H9 (cell line): ENCODE measurements at places on chromosomes 11 and 22.

DNA sequence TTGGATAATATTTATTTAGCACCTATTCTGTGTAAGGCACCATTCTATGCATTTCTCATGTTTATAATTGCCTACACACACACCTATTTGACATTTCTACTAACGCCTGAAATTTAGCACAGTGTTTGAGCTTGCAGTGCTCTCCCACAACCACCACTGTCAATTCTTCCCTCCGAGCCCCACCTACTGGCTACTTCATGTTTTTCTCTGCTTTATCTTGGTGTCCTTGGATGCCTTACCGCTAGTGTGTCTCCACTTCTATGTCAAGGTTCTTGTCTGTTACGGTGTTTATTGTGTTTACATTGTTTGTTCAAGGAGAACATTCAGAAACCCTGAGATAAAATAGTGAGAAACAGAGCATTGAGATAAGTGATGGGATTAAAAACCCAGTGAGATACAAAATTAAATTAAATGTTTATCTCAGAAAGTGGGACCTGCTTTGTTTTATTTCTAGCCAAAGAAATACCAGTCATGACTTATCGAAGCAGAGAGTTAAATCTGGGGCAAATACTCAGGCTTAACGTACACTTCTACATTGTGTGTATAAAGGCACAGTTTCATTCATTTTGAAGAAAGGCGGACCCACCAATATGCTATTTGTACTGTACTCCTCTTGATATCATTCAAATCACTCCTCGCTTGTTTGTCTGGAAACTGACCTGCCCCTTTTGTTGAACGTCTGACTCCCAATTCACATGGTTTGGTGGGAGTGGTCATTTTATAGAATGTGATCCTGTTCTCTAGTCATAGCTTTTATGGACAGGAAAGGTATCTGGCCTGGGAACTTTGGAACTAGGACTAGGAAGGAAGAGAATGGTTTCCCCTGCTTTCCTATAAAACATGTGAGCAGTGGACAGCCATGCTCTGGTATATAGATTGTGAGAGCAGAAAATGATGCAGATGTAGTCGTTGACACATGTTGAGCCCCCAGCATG, 39.2 kb upstream of the SLC36A4 start:
- peak; percentile 52 for DNase-seq

- DNase-seq = peak; percentile 61
Observed at GRCh38 chr22:50314455-50315288, 7.2 kb upstream of the PLXNB2 start.

DNA sequence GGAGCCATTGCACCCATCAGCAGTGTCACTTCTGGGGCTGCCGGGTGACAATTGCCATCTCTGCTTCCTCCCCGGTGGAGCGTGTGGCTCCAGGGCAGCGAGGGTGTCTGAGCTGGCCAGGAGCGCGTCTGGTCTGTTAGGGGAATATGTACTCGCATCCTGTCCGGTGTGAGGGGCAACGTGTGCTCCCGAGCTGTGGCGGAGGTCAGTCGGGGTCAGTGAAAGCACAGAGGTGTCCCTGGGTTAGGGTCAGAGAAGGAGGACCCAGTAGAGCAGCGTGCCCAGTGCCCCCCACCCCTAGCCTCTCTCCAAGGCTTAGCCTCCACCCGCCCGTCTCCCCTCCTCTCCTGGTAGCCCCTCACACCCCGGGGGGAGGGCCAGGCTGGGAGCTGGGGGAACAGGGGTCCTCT, 1.5 kb downstream of the CLCF1 start:
- no peak for DNase-seq

DNA sequence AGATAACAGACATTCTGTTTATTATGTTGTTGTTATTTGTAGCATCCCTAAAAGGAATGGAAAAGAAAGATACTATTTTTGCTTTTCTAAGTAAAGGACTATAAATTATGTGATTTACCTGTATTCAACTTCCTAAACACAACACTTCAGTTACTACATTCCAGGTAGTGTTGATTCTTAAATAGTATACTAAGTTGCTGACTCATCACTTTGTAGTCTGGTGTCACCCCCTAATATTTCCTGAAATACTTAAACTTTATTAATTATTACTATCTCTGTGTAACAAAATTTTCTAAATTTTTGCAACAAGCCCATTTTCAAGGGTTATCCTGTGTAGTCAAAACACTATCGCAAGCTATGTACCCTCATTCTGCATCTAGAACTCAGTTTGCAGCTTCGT, 7.0 kb downstream of the SYTL2 start:
- no peak for DNase-seq

DNA sequence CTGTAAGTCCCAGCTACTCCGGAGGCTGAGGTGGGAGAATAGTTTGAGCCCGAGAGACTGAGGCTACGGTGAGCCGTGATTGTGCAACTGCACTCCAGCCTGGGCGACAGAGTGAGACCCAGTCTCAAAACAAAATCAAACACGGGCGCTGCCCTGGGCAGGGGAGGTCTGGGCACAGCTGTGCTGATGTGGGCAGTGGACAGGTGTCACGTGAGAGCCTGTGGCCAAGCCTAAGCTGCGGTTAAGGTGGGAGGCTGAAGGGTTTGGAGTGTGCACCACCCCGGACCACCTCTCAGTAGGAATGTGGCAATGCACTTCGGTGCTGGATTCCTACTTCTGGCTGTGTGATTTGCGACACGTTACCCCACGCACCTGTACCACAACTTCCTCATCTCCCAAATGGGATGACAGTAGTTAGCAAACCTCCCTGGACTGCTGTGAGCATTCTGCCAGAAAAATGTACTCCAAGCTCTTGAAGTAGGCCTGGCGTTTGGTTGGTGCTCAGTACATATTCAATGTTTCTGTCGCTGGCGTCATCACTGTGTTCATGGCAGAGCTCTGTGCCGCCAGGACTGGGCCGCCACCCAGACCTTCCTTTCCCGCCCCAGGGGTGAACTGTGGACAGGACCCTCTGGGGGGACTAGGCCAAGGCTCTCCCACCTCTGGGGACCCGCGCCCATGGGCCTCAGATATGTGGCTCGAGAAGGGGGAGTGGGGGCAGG, 807 bp upstream of the ZNF74 start:
- DNase-seq = no peak

DNA sequence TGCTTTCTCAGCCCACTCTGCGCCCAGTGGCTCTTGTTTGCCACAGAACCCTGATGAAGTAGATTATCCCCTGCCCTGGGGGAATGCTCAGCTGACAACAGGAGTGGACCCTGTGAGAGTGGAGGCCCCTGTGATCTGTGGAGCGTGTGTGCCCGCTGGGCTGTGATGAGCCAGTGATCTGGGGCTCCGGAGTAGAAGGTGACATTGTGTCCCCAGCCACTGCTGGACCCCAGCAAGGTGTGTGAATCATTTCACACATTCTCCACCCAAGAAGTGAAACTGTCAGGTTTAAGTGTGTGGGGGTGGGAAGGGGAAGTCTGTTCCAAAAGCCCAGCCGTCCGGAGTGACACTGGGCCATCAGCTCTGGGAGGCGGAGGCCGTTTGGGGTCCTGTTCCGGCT, 33.1 kb upstream of the GRAMD4 start:
- peak; percentile 20 for DNase-seq

DNA sequence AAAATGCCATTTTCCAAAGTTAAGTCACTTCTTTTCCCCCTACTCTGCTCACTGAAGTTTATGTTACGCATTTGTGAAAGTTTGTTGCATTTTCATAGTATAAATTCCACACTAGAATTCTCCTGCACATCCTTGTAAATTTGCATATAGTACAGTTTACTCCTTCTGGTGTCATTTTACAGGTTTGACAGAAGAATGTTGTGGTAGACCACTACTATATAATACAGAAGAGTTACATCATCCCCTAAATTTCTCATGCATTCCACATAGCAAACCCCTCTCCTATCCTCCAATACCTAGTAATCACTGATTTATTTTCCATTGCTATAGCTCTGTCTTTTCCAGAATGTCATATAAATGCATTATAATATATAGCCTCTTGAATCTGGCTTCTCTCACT, 64.5 kb downstream of the CCDC73 start:
- no peak for DNase-seq
